Stimulated activated CD8-positive, alpha-beta memory T cell treated with anti-CD3 and anti-CD28 coated beads, Interleukin-4, amount 100 ng/mL, for 48 hours (primary cell): ENCODE measurements at places on chromosomes 6 and 20.
A peak's percentile ranks its signal among the peaks of the same experiment; 100 is the strongest.

DNA sequence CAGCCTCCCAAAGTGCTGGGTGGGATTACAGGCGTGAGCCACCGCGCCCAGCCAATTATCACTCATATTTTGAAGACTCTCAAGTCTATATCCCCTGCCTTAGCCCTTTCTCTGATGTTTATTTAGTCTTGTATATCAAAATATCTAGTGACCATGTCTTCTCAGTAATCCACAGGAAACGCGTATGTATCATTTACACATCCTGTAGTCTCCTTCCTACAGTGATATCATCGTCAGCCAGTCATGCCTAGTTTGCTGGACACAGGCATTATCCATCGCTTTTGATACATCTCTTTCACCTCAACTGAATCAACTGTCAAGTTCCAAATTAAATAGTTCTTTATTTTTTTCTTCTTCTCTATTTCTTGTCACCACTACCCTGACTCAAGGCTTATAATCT is 223.7 kb downstream of the NKAIN2 start:
- DNase-seq, result no peak

DNA sequence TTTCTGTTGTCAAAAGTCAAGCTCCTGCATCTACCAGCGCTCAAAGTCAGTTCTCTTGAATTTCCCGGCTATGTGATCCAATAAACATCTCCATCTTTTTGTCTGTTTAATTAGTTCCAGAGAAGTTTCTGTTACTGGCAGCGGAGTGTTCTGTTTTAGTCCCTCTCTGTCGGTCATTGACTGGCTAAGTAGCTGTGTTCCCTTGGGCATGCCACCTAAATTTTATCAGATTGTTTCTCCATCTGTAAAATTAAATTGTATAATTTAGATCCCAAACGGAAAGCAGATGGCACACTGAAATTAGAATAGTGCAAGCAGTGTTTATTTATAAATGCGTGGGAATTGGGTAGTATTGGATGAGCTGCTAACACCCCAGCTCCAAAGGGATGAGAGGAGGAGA is 29.7 kb upstream of the PRL start:
- DNase-seq, result no peak

DNA sequence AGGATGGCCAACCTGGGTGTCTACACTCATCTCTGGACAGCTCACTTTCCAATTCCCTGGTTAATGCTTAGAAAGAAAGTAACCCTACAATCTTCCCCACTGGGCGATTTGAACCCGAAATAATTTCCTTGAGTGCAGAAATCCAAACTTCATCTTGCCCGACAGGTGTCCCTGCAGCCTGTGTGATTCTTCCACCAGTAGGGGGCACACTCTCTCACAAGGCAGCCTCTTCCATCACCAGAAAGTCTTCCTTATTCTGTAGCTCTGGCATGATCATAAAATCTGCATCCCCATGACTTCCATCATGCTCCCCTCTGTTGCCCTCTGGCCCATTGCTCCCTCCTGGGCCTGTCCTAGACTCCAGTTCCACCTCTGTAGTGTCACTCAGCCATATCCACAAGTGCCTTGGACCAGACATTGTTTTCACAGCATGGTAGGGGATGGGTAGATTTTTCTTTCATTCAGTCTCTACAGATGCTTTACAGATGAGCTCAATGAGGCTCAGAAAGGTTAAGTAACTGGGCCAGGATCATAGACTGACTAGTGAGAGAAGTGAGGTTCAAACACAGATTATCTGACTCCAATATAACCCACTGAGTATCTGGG is 170.4 kb upstream of the SPTLC3 start:
- DNase-seq, result no peak

DNA sequence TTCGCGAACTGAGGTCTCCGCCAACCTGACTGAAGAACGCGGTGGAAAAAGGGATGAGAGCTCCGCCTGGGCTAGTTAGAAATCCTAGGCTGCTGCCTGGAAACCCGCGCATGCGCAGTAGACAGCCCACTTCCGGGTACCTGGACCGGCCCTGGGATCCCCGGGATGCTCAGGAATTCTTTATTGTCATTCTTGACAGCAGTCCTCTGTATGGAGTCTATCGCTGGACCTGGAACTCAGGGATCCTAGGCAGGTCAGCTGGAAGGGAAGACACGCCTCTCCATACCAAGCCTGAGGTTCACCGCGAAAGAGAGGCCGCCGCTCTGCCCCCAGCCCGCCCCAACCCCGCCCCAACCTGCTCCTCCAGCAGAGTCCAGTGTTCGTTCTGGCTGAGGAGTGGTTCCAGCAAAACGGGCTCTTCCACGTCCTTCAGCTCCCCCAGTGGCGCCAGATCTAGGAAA is 1379.2 kb upstream of the DEFB115 start:
- DNase-seq, result peak; percentile 35

GRCh38 chr20:57667924-57668782 is 41.7 kb downstream of the PMEPA1 start:
- no peak for DNase-seq

- DNase-seq, result no peak
Observed at GRCh38 chr6:2155206-2155605, 90.2 kb downstream of the GMDS start.

- DNase-seq, result no peak
Observed at GRCh38 chr6:56742122-56742791, 99.6 kb upstream of the DST start.

- DNase-seq, result no peak
Observed at GRCh38 chr20:16533502-16533901, 39.7 kb downstream of the KIF16B start.

GRCh38 chr6:19723545-19723944 is 113.6 kb upstream of the ID4 start:
- no peak for DNase-seq

- no peak for DNase-seq
Observed at GRCh38 chr6:150312844-150313584, 55.8 kb upstream of the IYD start.

DNA sequence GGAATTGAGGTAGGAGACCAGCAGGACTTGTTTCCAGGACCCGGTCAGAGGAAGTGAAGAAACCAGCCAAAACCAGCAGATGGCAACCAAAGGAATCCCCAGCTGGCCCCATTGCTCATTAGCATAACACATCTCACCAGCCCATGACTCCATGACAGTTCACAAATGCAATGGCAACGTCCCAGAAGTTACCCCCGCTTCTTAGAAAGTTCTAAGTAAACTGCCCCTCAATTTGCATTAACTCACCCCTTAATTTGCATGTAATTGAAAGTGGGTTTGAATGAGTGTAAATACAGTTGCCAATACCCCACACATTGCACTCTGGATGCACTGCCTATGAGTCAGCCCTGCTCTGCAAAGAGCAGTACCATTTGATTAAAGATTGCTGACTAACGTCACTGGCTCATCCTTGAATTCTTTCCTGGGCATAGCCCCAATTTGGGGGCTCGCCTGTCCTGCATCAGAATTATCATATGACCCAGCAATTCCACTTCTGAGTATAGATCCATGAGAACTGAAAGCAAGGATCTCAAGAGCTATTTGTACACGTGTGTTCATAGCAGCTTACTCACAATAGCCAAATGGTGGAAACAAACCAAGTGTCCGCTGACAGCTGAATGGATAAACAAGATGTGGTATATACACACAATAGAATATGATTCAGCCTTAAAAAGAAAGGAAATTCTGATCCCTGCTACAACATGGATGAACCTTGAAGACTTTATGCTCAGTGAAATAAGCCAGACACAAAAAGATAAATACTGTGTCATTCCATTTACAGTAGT is 36.4 kb downstream of the MYLK4 start:
- DNase-seq, result no peak
